ENCODE measurements at places on chromosomes 4 and X.

DNA sequence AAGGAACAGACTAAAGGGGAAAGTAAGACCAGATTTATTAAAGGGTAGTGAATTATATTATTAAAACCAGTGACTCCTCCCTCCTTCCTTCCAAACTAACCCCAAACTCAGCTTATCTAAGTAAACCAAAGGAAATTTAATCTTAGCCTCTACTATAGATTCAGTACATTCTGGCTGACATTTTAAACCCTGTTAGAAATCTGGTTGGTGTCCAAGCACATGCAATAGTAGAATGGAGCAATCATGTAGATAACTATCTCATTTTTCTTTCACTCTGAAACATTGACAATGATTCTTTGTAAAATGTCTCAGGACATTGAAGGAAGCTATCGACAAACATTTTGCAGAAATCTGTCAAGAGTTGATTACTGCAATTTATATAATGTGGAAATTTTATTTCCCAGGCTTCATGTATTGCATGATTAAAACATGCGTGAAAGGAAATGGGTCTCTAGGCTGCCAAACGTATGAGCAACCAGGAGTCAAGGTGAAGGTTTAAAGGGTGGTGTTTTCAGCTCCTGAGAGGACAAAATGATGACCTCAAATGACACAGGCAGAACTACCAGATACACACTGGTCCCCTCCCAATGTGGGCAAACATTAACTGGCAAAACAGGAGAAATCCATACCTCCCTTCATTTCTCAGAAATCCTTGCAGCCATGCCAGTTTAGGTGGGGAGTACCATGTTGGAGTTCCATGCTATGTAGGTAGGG is 58.2 kb upstream of the RBM47 start:
- no peak for DNase-seq

- no peak for DNase-seq
Observed at GRCh38 chr4:1575418-1576303, 108.5 kb downstream of the FAM53A start.

- DNase-seq = no peak
Observed at GRCh38 chr4:97404876-97405523, 738.3 kb downstream of the STPG2 start.

GRCh38 chr4:163666332-163666873 is 171.9 kb downstream of the TMA16 start:
- no peak for DNase-seq

Measured in stimulated activated CD4-positive, alpha-beta T cell treated with anti-CD3 and anti-CD28 coated beads, TNF-alpha, amount 100 ng/mL, for 4 hours (primary cell).